ENCODE measurements at places on chromosomes 12 and 14. TPM values are rescaled to one million over a fixed set of nuclear protein-coding genes. Genes with fewer than 3 reads are reported as not detected.

KRT71 gene
- total RNA-seq, result not detected

KRT8 gene
- 7.0 TPM for total RNA-seq

CCDC197 gene
- total RNA-seq, result not detected

LRRK2 gene
- total RNA-seq, result 0.11 TPM

ESPL1 gene
- total RNA-seq, result 20.2 TPM

GPRC5D gene
- not detected for total RNA-seq

GRCh38 chr12:18923721-18924120, 185.8 kb downstream of the CAPZA3 start:
- no peaks in the 10 kb centered on the region for H3K4me1 ChIP-seq
- H3K36me3 ChIP-seq, result no peaks in the 10 kb centered on the region
- no peak overlapping the region for H3K4me3 ChIP-seq
- H3K27ac ChIP-seq, result no peak overlapping the region

- no peaks in the 10 kb centered on the region for H3K4me1 ChIP-seq
- no peak for DNase-seq
- H3K27ac ChIP-seq, result no peak overlapping the region
- no peak overlapping the region for H3K4me3 ChIP-seq
- H3K36me3 ChIP-seq, result no peaks in the 10 kb centered on the region
- H3K27me3 ChIP-seq, result no peaks in the 10 kb centered on the region
These were observed 55.4 kb upstream of the DDX11 start for GRCh38 chr12:31018106-31018789.

DNA sequence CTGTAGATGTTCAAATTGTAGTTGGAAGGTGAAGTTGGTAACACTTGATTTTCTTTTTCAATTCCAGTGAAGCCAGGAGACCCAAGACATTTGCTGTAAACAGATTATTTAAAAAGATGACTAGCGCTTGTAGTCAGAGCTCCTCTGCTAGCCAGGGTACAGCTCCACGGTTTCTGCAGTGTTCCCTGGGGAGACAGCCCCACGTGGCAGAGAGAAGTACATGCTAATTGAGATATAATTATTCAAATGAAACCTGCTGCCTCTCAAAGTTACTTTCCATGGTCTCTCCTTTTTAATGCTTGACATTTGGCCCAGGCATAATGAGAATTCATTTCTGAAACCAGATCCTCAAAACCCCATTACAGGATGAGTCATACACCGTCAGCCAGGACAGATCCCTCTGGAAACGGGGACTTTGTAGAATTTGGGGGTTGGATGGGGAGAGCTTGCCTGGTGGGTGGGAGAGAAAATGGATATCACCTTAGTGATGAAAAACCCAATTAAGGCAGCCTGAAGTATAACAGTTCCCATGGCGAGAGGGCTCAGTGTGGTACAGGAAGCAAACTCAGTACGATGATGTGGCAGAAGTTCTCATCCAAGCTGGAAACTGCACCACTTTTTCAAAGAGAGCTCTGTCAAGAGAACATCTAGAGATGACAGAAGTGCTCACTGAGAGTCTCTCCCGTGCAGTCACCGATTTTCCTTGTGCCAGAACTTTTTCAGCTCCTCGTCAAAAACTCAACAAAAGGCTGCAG, 637.7 kb upstream of the TMEM132C start:
- no peaks in the 10 kb centered on the region for H3K36me3 ChIP-seq
- H3K27ac ChIP-seq, result no peak overlapping the region
- no peak overlapping the region for H3K4me3 ChIP-seq
- H3K4me1 ChIP-seq, result no peaks in the 10 kb centered on the region

DNA sequence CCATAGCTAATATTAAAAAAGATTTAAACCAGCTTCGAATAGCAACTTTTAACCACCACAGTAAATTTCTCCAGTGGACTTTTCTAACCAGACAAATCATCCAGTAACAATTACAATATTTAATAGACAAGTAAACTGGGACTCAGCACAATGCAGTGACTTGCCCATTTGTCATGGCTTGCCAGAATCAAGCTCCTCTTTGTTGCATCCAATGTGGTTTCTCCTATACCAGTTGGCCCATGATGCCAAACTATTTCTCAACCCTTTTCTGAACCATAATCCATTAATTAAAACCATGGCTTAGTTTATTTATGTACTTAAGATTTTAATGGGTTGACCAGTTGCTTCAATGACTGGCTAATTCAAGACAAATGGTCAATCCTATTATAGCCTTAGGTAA, 64.4 kb downstream of the DIO2 start:
- H3K4me1 ChIP-seq, result no peaks in the 10 kb centered on the region
- no peaks in the 10 kb centered on the region for H3K36me3 ChIP-seq
- H3K27ac ChIP-seq, result no peak overlapping the region

- no peak for DNase-seq
- no peak overlapping the region for H3K4me3 ChIP-seq
- peaks cover 20% of the 10 kb centered on the region for H3K4me1 ChIP-seq
- no peak overlapping the region for H3K27ac ChIP-seq
- no peaks in the 10 kb centered on the region for H3K36me3 ChIP-seq
These were observed 499.7 kb downstream of the EGLN3 start for GRCh38 chr14:33451211-33451610.

All from SJSA1 (cell line).